ENCODE measurements at places on chromosomes 7 and 10. TPM values are rescaled to one million over a fixed set of nuclear protein-coding genes. Genes with fewer than 3 reads are reported as not detected.

The AQP1 gene
- 995 TPM for total RNA-seq

The ADAMTS14 gene
- total RNA-seq = 4.3 TPM

The HOXA10 gene
- total RNA-seq = 0.12 TPM

The SLC16A12 gene
- total RNA-seq = 0.43 TPM

The TCERG1L gene
- not detected for total RNA-seq

The FAM204A gene
- total RNA-seq = 45.1 TPM

The CDH23 gene
- total RNA-seq = 5.1 TPM

The CLCN1 gene
- 1.2 TPM for total RNA-seq

The OR6B1 gene
- total RNA-seq = not detected

The DENND2A gene
- total RNA-seq = 14.0 TPM

The TBATA gene
- not detected for total RNA-seq

The PTPRE gene
- 25.1 TPM for total RNA-seq

The STAG3 gene
- 3.6 TPM for total RNA-seq

The DNAJC2 gene
- total RNA-seq = 12.0 TPM

The AOAH gene
- 17.0 TPM for total RNA-seq

The OR2A5 gene
- not detected for total RNA-seq

The PLEKHS1 gene
- total RNA-seq = 0.75 TPM

The CCDC146 gene
- 29.7 TPM for total RNA-seq

The VIPR2 gene
- 7.3 TPM for total RNA-seq

The FKBP9 gene
- 116 TPM for total RNA-seq

The TIAL1 gene
- total RNA-seq = 126 TPM

The SCIN gene
- 10.6 TPM for total RNA-seq

The ACTR3C gene
- 22.4 TPM for total RNA-seq

The CELF2 gene
- total RNA-seq = 24.6 TPM

The LRRC18 gene
- 0.20 TPM for total RNA-seq

The GCC1 gene
- total RNA-seq = 19.0 TPM

The TMEM176A gene
- total RNA-seq = 246 TPM

The NME8 gene
- total RNA-seq = 0.89 TPM

The CASTOR2 gene
- 21.7 TPM for total RNA-seq

The LIPM gene
- not detected for total RNA-seq

The CACNB2 gene
- total RNA-seq = 8.4 TPM

The DNA2 gene
- 4.6 TPM for total RNA-seq

The SAMD9L gene
- total RNA-seq = 6.4 TPM

The OGDHL gene
- 5.3 TPM for total RNA-seq

The INSYN2A gene
- total RNA-seq = not detected

The MMRN2 gene
- total RNA-seq = 17.4 TPM

The KAZALD1 gene
- total RNA-seq = 3.8 TPM

The MEST gene
- total RNA-seq = 18.6 TPM

The AKR1E2 gene
- 15.2 TPM for total RNA-seq

The CXCL12 gene
- total RNA-seq = 74.3 TPM

The TRIM74 gene
- 2.7 TPM for total RNA-seq

The CALD1 gene
- total RNA-seq = 601 TPM

The PHKG1 gene
- 0.89 TPM for total RNA-seq

The PPP1R9A gene
- total RNA-seq = 30.5 TPM

The ELN gene
- 70.3 TPM for total RNA-seq

The NOBOX gene
- total RNA-seq = not detected

The DEPP1 gene
- 45.8 TPM for total RNA-seq

The PON1 gene
- 8.9 TPM for total RNA-seq

The ATG9B gene
- 1.2 TPM for total RNA-seq

The DRGX gene
- total RNA-seq = not detected

The RGS10 gene
- 42.7 TPM for total RNA-seq

The GPR22 gene
- total RNA-seq = not detected
